Activated T-cell treated with anti-CD3 and anti-CD28 coated beads, Interleukin-2, amount 50 U/mL, for 48 hours (primary cell): ENCODE measurements at places on chromosomes 2 and 18.

DNA sequence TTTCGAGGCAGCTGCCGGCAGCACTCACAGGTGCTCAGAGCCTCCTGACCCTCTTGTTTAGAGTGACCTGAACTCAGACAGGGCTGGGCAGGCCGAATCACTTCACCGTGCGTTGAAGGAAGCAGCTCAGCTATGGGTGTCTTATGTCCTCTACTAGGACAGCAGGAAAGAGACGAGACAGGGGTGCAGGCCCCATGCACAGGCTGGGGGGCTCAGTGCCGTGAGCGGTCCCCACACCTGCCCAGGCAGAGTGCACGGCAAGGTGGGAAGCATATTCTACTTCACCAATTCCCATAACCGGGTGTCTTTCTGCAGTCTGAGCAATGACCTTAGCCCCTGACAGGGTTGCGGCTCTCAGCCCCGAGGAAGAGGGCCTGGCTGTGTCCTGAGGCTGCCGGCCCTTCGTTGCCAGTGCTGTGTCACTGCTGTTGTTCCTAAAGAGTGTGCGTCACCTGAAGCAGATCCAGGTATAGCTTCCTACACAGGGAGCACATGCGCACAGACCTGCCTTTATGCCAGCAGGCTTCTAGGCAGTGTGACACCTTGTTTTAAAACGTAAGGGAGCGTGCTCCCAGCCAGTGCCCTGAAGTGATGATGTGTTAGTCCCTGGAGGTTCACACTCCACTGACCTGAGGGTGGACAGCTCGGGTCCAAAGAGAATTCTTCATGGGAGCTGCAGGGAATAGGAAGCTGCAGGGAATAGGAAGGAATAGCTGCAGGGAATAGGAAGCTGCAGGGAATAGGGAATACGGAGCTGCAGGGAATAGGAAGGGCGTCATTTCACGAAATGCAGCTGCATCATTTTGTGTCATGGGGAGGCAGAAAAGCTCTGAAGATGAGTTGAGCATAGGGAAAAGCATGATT lies 207.9 kb upstream of the SALL3 start:
- no peak for DNase-seq

DNA sequence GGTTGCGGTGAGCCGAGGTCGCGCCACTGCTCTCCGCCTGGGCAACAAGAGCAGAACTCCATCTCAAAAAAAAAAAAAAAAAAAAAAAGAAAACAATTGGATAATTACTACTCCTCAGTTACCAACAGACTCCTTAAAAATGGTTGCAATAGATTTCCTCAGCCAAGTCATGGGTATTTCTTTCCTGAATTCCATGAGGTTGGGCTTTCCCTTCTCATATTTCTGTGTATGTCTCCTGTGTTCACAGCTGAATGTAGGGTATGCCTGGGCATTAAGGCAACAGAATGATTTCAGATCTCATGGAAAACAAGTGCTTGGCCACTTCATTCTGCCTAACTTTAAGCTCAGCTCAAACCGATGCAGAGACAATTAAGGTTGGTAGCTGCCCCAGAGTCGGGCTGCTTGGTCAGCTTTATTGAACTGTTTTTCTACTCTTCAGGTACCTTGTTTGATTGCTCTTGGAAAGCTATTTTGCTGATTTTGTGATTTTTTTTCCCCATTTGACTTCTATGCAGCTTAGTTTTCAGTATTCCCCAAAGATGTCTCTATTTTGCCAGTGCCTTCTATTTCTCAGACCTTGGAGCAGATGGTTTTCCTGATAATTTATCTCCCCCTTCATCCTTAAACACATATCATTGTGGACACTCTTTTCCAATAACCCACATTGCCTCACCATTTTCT lies 24.8 kb downstream of the KIF5C start:
- DNase-seq: no peak

GRCh38 chr18:3857544-3857943 lies 407.6 kb downstream of the TGIF1 start:
- DNase-seq: no peak

GRCh38 chr18:37449618-37450017 lies 116.0 kb downstream of the CELF4 start:
- no peak for DNase-seq

GRCh38 chr2:240374085-240374907 lies 61.2 kb upstream of the GPC1 start:
- DNase-seq: no peak

GRCh38 chr2:241092677-241093076 lies 9.4 kb downstream of the MTERF4 start:
- DNase-seq: no peak

GRCh38 chr18:77004555-77005380 lies 127.8 kb downstream of the MBP start:
- DNase-seq: peak; percentile 26

- no peak for DNase-seq
These were observed 251.0 kb upstream of the MGAT5 start for GRCh38 chr2:134002921-134003320.

DNA sequence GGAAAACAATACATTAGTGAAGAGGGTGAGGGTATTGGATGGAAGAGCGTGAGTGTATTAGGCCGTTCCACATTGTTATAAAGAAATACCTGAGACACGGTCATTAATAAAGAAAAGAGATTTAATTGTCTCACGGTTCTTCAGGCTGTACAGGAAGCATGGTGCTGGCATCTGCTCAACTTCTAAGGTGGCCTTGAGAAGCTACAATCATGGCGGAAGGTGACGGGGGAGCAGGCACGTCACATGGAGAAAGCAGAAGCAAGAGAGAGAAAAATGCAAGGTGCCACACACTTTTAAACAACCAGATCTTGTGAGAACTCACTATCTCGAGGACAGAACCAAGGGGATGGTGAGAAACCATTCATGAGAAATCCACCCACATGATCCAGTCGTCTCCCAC lies 18.2 kb downstream of the HPCAL1 start:
- DNase-seq: no peak

DNA sequence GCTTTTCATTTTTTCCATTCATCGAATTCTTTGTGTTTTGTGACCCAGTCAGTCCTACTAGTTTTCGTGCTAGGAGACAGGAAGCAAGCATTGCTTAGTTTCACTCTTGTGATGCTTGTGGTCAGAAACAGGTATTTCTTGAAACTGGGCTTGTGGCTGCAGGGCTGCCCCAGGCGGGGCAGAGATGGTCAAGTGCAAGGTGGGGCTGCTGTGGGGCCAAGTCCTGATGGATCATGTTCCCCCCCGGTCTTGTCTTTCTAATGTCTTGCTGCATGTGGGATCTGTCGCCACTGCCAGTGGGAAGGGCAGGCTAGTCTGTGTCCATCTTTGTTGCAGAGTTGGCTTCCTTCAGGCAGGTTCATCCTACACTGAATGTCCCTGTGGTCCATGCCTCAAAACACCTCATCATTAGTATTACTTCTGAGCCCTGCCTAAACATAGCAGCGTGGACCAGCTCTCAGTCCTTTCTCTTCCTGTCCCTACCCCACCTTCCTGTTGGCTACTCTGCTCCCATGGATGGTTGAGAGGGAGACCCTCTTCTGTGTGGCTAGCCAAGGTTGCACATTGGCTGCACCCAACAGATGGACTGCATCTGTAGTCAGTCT lies 38.7 kb downstream of the INPP4A start:
- DNase-seq: peak; percentile 58

DNA sequence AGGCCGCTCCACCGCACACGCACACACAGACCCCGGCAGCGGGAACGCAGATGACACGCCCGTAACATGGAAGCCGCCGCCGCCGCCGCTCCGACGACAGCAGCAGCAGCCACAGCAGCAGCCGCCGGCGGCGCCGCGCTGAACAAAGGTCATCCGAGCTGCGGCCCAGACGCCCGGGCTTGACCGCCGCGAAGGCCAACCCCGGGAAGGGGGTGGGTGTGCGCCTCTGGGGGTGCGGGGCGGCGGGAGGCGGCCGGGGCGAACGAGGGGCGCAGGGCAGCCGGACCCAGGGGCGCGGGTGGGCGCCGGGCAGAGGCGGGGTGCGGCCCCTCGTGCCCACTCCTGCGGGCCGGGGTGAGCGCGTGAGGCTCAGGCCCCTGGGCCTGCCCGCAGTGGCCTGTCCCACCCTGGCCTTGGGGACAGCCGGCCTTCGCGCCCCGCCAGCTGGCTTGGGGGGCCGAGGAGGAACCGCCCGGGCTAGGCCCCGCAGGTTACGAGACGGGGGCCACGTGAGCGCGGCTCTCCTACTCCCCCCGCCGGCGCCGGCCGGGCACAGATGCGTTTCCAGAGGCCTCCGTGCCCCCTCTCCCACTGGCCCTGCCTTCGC lies 1.0 kb upstream of the ZNF532 start:
- peak; percentile 35 for DNase-seq

GRCh38 chr2:73083886-73084800 lies 12.6 kb upstream of the SFXN5 start:
- DNase-seq: no peak

GRCh38 chr2:222423186-222423585 lies 1.2 kb upstream of the SGPP2 start:
- no peak for DNase-seq

GRCh38 chr18:47679864-47680263 lies 250.6 kb downstream of the SMAD2 start:
- DNase-seq: no peak

- DNase-seq: no peak
These were observed 46.6 kb downstream of the ZNF532 start for GRCh38 chr18:58911241-58911640.

- no peak for DNase-seq
These were observed 1111.1 kb upstream of the KLHL29 start for GRCh38 chr2:22273853-22274252.

- DNase-seq: no peak
These were observed 75.4 kb downstream of the TAF4B start for GRCh38 chr18:26301681-26302080.

DNA sequence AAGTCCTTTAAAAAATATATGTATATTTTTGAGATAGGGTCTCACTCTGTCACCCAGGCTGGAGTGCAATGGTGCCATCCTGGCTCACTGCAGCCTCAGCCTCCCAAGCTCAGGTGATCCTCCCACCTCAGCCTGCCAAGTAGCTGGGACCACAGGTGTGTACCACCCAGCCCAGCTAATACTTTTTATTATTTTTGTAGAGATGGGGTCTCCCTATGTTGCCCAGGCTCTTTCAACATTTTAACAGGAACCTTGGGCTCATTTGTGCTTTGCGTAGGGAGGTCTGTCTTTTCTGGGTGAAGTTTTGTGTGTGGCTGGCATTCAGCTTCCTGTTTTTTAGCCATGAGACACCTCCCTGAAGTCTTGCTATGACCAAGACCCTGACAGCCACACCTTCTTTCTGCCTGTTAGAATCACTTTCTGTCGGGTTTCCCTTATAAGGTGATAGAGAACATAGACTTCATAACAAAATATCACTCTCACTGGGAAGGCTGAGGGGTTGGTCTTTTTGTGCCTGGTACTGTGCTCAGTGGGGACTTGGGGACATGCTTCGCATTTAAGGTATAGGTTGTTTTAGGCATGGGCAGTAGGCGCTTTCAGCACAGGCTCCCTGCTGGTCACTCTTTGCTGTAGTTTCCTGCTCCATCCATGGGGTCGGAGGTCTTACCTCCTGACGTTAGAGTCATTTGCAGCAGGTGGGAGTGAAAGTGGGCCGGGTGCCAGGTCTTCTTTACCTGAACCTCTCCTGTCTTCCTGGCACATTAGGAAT lies 3.4 kb downstream of the RAB31 start:
- no peak for DNase-seq

- DNase-seq: no peak
These were observed 49.5 kb downstream of the TGIF1 start for GRCh38 chr18:3499501-3499900.

DNA sequence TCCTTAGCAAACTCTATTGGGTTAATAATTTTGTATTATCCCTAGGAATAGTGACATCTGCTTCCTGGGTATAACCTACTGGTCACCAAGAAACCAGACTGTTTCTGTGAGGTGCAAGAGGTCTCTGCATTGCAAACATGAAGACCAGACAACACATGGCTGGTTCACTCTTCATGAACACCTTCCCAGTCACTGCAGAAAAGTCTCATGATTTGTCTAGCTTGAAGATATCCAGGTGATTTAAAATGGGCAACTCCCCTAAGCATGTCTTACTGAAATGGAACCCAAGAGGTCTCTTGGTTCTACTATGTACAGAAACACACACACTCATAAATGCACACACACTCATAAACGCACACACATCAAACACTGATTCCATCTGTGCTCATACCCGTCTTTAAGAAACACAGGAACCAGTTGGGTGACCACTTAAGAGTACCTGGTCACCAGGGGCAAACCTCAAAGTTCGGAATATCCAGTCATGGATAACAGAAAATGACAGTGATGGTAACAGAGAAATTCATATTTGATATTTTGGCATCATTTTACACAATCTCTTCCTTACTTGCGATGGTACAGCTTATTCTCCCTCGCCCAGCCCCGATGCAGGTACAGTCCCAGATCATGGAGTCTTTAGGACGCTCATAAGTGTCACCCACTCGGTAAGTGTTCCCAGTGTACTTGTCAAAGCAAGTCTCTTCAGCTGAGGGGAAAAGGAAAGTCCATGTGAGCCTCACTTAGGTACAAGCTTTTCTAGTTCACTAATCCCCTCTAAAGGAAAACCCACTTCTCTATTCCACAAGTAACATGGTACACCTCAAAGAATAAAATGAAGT lies 2.9 kb downstream of the FN1 start:
- DNase-seq: no peak

DNA sequence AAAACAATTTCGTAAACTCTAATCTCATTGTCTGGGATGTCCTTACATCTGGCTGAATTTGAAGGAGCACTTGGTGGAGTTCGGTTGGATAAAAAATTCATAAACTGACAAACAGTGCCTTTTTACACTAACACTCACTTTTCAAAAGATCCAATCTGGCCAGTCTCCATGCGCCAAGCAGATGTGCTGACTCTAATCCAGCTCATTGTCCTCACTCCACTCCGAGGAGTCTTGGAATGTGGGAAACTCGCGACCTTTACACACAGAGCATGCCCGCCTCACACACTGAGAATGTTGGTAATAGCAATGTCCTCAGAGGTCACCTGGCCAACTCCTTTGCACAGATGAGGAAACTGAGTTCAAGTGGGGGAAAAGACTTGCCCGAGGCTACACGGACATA lies 66.8 kb downstream of the XDH start:
- DNase-seq: no peak

- DNase-seq: no peak
These were observed 136.9 kb downstream of the NRXN1 start for GRCh38 chr2:50895041-50895440.

DNA sequence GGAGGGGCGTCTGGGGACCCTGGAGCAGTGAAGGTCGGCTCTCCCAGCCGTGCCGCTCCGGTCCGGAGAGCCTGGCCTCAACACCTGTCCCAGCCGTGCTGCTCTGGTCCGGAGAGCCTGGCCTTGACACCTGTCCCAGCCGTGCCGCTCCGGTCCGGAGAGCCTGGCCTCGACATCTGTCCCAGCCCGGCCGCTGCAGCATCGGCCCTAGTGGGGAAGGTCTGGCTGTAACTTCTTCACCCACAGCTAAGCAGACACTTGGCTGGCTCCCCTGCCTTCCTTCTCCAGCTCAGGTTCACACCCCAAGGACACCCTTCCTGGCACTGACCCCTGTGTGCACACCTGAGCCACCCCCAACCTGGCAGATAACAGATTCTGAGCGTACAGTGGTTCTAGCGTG lies 4.6 kb downstream of the KCNG2 start:
- DNase-seq: no peak

- no peak for DNase-seq
These were observed 16.1 kb downstream of the PPP3R1 start for GRCh38 chr2:68236103-68236734.
